Activated CD8-positive, alpha-beta T cell treated with anti-CD3 and anti-CD28 coated beads for 36 hours (primary cell): ENCODE measurements at places on chromosomes 5 and 9.

DNA sequence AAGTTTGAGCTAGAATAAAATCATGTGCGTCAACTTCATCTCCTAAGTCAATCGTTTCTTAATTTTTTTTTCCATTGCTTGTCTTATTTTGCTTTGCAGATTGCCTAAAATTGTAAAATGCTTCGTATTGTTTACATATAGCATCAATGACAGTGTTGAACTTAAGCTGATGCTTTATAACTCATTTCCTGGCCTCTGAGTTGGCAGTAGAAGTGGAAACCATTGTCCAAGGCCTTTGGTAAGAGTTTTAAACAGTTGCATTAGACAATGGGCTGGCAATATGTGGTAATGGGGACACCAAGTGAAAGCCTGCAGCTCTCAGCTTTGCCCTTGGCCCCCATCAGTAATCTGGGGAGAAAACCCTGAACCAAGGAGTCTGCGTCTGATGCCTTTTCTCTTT, 154.8 kb upstream of the GAS1 start:
- no peak for DNase-seq

DNA sequence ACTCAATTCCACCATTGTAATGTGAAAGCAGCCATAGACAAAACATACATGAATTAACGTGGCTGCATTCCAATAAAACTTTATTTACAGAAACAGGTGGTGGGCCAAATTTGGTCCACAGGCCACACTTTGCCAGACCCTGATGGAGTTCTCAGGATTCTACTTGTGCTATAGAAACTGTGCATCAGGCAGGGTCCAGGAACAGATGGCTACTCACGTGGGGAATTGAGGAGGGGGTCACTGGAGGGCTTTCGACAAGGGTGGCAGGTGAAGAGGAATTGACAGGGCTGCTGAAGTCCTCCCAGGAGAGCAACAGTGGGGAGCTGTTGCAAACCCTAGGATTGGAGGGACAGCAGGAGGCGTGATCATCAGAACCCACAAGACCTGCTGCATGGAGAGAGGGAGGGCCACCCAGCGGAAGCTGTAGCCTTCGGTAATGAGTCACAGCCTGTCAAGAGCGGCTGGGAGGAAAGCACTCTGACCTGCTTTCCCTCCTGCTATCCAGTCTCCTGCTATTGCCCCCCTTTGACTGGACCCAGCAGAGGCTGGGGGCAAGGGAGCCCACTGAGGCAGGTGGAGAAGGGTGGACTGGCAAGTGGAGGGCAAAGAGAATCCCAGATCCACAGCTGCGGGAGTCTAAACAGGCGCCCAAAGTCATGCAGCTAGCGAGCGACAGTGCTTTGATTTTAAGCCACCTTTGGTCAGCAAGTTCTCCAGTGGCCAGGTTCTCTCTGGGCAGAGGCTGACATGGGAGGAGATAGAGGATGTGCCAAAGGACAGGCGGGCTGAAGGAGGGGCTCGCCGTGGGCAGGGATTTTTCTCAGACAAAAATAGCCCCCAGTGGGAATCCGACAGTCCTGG, 138.3 kb upstream of the SMIM23 start:
- DNase-seq: no peak

DNA sequence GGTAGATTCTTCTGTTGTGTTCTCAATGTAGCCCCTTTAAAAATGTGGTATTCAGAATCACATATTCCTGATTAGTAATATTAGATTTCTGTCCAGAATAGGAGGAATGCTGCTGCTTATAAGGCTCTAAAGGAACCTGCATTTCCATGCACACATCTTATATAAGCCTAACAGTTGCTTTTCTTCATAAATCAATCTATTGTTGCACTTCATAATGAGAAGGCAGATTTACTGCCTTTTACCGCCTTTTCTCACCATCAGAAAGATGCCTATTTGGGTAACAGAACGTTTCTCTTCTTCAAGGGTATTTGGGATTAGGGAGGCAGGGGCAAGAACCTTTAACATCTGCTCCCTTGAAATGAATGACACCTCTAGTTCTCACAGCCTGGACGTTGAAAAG, 243.4 kb downstream of the MLLT3 start:
- no peak for DNase-seq

GRCh38 chr5:100469767-100470166, 65.4 kb upstream of the FAM174A start:
- DNase-seq: no peak
